WTC11 (cell line): ENCODE measurements at places on chromosomes 6 and 20. TPM values are rescaled to one million over a fixed set of nuclear protein-coding genes. Genes with fewer than 3 reads are reported as not detected.

DNA sequence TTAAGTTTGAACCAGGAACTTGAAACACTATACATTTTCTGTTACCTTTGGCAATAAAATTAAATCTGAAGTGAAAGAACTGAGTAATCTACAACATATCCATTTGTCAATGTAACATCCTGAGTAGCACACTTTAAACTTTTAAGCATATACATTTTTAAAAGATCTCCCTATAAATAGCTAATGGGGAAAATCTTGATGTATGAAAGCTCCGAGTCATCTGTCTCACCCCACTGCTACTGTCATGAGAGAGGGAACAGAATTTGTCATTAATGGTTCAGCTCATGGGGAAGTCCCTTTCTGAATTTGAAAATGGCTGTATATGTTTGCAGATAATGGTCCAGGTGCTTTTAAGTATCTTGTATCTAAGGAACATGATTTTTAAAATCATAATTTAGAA lies 55.2 kb upstream of the NOX3 start:
- peaks cover 7% of the 10 kb centered on the region; the same call in 1 of the 2 replicates for H3K36me3 ChIP-seq
- H3K27ac ChIP-seq = no peak overlapping the region
- no peaks in the 10 kb centered on the region for H3K4me1 ChIP-seq
- no peak for DNase-seq
- H3K27me3 ChIP-seq = no peaks in the 10 kb centered on the region; the same call in 1 of the 2 replicates
- H3K4me3 ChIP-seq = no peak overlapping the region

DNA sequence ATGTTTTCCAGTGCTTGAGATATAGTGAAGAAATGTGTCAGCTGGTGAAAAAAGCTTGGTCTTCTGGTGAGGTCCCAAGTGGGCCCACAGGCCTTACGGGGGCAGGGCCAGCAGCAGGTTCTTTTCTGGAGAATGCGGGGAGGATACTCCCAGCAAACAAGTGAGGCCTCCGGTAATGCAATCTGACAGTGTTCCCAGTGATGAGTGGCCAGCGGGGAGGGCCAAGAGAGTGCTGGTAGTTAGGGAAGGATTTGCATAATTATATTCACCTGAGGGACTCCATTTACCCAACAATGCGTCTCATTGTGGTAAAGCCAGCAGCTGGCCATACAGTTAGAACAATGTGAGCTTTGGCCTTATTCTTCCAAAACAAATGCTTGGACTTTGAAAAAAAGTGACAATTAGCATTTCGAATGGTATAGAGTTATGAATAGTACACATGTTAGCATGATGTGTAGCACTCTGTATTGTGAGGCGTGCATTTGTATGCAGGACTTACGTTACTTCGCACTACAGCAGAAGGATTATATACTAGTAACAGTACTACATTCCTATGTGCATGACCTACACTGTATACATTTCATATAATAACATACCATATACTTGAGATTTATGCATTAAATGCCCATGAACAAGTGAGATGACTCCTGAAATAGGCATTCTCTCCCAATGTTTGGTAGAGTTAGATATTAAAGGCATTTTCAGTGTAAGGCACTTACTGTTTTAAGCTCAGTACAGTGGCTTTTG lies 69.8 kb downstream of the MYB start:
- 0 out of 2 replicates have a peak, but pooled peaks cover 3% of the 10 kb centered on the region for H3K27me3 ChIP-seq
- no peaks in the 10 kb centered on the region; the same call in 1 of the 2 replicates for H3K36me3 ChIP-seq
- peak; percentile 57 for DNase-seq

DNA sequence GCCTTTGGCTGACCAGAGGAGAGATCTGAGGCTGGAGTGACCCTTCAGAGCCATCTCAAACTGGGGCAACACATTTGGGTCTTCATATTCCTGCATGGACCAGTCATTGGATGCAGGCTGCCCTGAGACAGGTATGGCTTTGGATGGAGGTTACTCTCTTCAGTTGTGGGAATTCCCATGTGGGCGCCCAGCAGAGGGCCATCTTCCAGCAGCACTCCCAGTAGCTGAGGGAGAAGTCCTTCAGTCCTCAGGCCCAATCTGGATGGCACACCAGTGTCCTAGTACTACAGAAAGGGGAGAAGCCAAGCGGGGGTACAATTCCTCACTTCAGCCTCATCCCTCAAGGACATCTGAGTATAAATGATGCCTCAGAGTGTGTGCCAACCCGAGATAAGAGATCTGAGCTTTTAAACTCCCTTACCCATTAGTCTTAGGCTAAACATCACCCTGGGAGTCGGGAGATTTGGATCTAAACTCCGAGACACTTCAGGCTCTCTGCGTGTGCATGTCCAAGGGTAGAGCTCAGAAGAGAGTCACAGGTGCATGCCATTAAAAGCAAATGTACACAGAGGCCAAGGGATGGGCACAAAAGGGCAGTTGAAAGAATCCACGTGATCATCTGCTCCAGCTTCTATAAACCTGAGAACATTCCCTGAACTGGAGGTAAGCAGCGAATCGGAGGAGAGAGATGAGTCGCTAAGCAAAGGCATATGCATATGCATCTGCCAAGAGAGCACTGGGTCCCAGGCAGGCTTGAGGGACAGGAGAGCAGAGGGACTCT lies 204.6 kb downstream of the CD83 start:
- H3K36me3 ChIP-seq = no peaks in the 10 kb centered on the region
- peaks cover 45% of the 10 kb centered on the region for H3K4me1 ChIP-seq
- no peak overlapping the region for H3K4me3 ChIP-seq
- DNase-seq = peak; percentile 34
- no peak overlapping the region for H3K27ac ChIP-seq

GRCh38 chr6:136699358-136699757 lies 92.9 kb downstream of the MAP3K5 start:
- no peak for DNase-seq
- no peak overlapping the region for H3K4me3 ChIP-seq
- no peaks in the 10 kb centered on the region for H3K27me3 ChIP-seq
- no peaks in the 10 kb centered on the region for H3K36me3 ChIP-seq
- no peaks in the 10 kb centered on the region for H3K4me1 ChIP-seq
- no peak overlapping the region for H3K27ac ChIP-seq

The SOX18 gene
- 0.73 to 0.81 TPM (median 0.80 TPM) in 3 replicates for total RNA-seq

The ENPP3 gene
- 0.48 TPM in 1 of 3 replicates, not detected in the others for total RNA-seq

The MAS1 gene
- total RNA-seq = 0.53 to 0.68 TPM (median 0.62 TPM) in 3 replicates

The PLEKHG1 gene
- total RNA-seq = 2.6 to 3.5 TPM (median 2.7 TPM) in 3 replicates

The NHLRC1 gene
- total RNA-seq = 1.0 to 1.4 TPM (median 1.2 TPM) in 3 replicates
